Stimulated activated CD4-positive, alpha-beta T cell treated with anti-CD3 and anti-CD28 coated beads, Interleukin-1b, Interleukin-23, amount 100 ng/mL, for 1 hour (primary cell): ENCODE measurements at places on chromosomes 16 and 17.

DNA sequence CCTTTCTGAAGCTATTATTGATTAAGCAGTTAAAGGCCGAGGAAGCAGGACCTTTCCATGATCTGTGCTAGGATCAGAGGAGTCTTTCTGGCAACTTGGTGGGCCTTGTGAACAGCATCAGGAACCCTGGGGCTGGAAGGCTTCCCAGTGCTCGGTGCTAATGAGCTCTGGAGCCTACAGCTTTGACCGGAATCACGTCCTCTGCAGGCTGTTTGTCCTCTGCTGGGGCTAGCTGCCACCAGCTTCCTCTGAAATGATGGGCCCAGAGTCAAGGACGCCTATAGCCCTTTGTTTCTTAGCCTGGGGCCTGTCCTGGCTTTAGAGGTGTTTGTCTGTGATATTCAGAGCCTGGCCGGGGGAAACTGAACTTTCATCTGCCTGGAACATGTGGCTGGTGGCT is 111.6 kb downstream of the SHISA9 start:
- no peak for DNase-seq

GRCh38 chr17:64174686-64175456 is 44.9 kb upstream of the ERN1 start:
- no peak for DNase-seq

DNA sequence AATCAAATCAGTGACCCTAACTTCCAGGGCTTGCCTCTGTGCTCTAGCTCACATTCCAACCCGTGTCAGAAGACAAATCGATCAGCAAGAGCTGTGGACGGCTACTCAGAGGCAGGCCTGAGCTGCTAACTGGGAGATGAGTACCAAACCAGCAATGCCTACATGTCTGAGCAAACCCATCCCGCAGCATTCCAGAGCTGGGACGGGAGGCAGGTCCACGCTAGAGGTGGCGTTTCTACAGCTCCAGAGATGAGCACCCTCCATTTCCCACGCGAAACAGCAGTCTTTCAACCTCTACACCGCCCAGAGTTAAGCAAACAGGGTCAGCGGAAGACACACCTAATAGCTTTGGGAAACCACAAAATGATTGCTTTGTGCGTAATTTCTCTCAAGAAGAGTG is 6.5 kb downstream of the NXN start:
- DNase-seq: no peak

GRCh38 chr17:28191018-28191417 is 128.0 kb upstream of the TMEM97 start:
- no peak for DNase-seq

- DNase-seq: no peak
Measured at GRCh38 chr17:82789051-82789592, 37.3 kb downstream of the TBCD start.

- no peak for DNase-seq
Measured at GRCh38 chr16:46733319-46733830, 14.8 kb downstream of the MYLK3 start.

DNA sequence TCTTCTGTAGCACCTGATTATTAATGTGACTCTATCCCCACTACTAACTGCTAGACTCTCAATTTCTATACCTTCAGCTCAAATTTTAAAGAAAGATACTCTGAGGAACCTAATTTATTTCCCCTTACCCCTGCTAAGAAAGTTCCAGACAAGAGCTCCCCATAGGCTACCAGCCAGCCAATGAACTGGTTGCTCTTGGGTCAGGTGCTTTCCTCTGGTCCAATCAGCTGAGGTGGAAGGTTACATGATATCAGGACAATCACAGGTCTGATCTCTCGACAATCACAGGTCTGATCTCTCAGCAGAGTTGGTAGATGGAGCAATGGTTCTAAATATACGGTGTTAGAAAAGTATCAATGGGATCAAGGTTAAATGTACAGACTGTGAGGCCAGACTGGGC is 86.8 kb downstream of the AXIN2 start:
- no peak for DNase-seq

DNA sequence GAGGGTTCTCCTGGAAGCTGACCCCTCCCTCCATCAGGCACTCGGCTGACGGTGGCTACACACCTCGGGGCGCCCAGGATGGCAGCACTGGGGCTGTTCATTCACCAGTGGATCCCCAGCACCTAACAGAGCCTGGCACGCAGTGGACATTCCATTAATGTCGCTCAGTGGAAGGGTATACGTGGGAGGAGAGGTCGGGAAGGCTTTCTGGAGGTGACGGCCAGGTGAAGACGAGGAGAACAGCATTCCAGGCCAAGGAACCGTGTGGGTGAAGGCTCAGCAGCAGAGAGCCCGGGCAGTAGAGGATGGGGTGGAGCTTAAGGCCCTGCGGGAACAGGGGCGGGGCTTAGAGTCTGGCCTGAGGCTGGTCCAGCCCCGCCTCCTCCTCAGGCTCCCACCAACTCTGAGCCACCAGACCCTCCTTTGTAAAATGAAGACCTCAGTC is 2.5 kb upstream of the HS3ST6 start:
- DNase-seq: no peak

- DNase-seq: no peak
Measured at GRCh38 chr17:28327031-28327607, 8.1 kb downstream of the TMEM97 start.

DNA sequence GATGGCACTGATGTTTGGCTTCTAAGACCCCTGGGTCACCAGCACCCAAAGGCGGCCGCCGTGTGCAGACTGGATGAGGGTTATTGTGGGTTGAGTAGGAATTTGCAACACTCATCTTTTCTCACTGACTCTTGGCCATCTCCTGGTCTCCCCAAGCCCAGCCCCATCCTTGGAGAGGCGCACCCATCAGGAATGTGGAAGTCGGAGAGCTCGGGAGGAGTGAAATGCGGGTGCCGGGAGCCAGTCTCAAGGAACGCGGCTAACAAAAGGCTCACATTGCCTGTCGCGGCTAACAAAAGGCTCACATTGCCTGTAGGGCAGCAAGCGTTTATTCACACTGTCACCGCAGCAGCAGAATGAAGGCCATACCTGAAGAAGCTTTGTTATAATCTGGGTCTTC is 248.6 kb downstream of the FOXL1 start:
- DNase-seq: no peak

- DNase-seq: no peak
Measured at GRCh38 chr17:63644846-63645245, 22.6 kb downstream of the MAP3K3 start.

GRCh38 chr16:57924514-57924913 is 46.4 kb downstream of the CNGB1 start:
- no peak for DNase-seq

- no peak for DNase-seq
Measured at GRCh38 chr17:70503449-70503848, 334.1 kb downstream of the KCNJ2 start.

DNA sequence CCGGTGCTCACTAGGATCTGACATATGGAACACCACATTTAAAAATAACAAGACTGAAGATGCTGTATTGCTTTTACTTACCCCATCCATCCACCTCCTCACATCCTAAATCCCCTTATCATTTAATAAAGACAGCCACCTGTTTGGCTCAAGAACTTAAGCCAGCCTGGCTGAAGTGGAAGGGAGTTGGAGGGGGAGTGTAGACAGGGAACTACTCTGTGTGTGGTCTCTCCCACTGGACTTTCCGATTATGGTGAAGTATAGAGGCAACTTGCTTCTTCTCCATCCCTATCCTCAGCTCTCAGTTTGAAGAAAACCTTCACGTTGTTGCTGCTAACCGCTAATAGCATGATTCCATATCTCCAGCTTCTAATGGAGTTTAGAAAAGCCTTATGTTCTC is 313.4 kb downstream of the CDH11 start:
- DNase-seq: no peak

GRCh38 chr17:28247671-28248555 is 71.1 kb upstream of the TMEM97 start:
- DNase-seq: no peak
